KG1 (cell line): ENCODE measurements at places on chromosomes 2 and 18.

- no peak for DNase-seq
Observed at GRCh38 chr2:201466050-201466675, 14.6 kb downstream of the STRADB start.

DNA sequence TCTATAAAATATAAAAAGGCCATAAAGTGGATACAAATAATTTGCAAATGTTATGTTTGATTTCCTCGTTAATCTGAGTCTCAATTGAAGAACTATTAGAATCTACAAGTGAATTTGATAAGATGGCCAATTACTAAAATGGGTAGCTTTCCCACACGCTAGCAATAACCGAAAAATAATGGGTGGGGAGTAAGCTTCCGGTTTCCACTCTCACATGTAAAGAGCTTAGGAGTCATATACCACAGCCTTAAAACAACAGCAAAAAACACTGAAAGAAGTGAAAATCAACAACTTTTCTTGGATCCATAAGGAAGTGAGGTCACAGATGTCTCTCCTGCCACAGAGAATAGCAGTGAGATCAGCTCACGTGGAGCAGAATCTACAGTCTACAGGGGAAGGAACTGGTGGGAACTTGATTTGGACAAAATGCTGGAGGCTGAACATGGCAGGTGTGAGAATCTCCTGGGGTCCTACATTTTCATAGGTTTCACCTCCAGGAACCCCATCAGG, 18.6 kb downstream of the THAP4 start:
- no peak for DNase-seq

DNA sequence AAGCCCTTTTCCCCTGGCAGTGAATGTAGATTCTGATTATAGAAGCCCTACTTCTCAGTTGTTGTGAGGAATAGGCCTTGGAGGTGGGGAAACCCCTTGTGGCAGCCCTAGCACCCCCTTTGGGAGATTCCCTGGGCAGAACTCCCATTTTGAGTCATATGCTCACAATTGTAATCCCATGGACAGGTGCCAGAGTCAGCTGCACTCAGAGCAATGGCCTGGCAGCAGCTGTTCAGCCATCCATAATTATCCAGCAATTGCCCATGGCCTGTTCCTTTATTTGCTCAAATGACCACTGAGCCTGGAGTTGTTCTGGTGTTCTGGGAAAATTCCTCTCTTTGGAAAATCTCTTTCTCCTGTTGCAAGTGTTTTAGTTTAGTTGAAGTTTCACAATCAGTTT, 71.7 kb downstream of the PTRHD1 start:
- no peak for DNase-seq

DNA sequence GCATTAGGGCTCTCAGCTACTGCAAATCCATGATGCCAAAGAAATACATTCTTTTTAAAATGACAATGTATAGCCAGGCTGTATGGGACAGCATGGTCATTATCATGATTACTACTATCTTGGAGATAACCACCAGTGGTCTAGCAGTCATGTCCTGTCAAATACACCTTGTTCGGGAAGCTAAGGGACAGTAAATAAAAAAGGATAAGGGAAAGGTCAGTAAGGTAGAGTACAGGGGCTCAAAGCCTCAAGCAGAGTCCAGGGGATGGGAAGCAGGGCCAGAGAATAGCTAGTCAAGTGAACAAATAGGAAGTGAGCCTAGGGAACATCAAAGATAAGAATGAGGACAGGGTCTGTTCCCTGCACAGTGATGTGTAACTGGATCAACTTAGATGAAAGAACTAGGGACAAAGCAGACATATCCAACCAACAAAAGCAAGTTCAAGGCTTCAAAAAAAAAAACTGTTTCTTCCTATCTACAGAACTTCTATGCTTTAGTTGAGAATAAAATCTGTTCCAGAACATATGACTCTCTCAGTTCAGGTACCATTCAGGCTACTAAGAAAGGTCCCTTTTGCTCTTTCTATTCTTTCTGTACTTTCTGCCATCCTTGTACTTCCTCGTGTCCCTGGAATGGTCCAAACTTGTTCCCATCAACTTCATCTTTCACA, 62.9 kb upstream of the EHBP1 start:
- no peak for DNase-seq

DNA sequence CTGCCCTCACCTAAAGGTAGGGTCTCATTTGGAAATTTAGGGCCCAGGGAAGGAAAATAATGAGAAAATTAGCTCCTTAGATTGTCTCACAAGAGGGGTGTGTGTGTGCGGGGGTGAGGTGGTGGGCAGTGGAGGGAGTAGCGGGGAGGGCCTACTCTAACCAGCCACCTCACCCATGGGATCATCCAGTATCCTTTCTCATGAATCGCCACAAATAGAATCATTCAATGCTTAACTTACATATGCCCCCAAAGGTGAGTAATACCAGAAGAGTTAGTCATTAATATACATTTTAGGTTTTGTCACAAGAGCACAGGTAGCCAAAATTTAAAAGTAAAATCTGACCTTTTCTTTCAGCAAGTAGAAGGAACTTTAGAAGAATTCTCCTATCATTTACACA, 122.1 kb downstream of the PLEKHM3 start:
- no peak for DNase-seq

DNA sequence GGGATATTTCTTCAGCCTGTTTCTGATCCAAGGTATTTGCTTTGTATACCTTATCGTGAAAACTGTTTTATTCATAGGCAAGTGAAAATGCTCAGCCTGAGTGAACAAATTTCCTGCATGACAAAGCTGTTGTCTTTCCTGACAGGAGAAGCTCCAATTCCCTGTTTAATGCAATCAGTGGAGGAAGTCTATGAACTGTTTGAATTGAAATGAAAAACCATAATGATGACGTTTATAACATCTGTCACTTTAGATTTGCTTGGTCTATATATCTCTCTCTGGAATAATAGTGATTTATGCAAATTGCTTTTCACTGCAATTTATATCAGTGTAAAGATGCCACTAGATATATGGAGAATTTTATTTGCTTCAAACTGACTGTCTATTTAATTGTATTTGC, 239.4 kb upstream of the HNMT start:
- DNase-seq: no peak

DNA sequence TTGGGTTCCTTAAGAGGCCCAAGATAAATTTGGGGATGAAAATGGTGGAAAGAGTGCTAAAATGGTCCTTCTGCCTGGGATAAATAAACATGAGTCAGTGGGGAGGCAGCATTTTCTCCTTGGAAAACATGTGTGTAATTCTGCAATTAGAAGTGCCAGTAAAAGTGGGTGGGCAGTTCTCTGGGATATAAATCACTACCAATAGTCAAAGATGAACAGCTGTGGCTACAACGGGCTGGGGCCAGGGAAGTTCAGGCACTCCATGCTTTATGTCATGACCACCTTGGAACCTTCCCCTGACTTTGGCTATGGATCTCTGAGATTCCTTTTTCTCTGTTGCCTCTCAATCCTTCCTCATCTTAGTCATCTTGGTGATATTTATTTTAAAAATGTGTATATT, 56.5 kb upstream of the CYRIA start:
- DNase-seq: no peak

GRCh38 chr2:128304715-128305554, 13.7 kb downstream of the HS6ST1 start:
- no peak for DNase-seq

- DNase-seq: no peak
Observed at GRCh38 chr18:9123520-9123919, 13.1 kb upstream of the ANKRD12 start.

- DNase-seq: no peak
Observed at GRCh38 chr2:17231394-17231965, 286.8 kb downstream of the RAD51AP2 start.

GRCh38 chr2:203858176-203858575, 9.4 kb upstream of the CTLA4 start:
- no peak for DNase-seq

DNA sequence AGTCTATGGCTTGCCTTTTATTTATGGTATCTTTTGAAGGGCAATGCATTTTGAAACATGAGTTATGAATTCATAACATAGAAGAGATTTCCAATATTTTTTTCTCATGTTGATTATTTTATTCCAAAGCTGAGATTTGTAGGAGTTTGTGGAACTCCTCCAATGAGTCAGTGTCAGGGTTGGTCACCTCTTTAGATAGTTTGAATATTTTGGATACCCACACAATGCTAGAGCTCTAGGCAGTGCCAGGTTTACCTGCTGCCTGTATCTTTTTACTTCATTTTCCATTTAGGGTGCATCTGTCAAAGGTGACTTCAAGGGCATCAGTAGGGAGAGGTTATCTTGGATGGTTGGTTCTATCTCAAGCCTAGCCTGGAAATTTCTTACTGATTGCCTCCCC, 152.7 kb downstream of the CERS6 start:
- DNase-seq: no peak
